Activated B cell treated with CpG ODN at 0.5 μM for 24 hours (primary cell): ENCODE measurements at places on chromosomes 2 and 18.

- no peak for DNase-seq
These were observed 77.9 kb downstream of the CABLES1 start for GRCh38 chr18:23213200-23213599.

- DNase-seq = no peak
These were observed 147.7 kb upstream of the PKDCC start for GRCh38 chr2:41900101-41900577.

GRCh38 chr2:239778042-239778851 lies 246.9 kb downstream of the NDUFA10 start:
- DNase-seq = no peak

- DNase-seq = no peak
These were observed 529.4 kb downstream of the CCDC85A start for GRCh38 chr2:56713161-56713676.

GRCh38 chr18:74876630-74877243 lies 279.1 kb downstream of the ZNF407 start:
- DNase-seq = no peak

DNA sequence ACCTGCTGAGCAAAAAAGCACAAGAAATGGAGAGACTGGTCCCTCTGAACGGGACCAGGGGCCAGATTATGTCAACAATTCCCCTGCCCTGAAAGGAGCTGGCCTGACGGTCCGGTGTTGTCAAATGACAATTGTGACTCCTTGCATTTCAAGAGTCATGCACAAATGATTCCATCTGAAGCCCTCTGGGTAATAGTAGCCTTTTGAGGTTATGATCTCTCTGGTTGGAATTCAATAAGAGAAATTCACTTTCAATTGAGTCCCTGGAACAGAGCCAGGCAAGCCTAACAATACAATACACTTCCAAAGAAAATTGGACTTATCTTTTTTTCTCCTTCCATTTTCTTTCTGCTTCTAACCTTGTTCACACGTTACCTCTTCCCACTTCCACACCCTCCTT lies 116.9 kb downstream of the C1D start:
- no peak for DNase-seq

DNA sequence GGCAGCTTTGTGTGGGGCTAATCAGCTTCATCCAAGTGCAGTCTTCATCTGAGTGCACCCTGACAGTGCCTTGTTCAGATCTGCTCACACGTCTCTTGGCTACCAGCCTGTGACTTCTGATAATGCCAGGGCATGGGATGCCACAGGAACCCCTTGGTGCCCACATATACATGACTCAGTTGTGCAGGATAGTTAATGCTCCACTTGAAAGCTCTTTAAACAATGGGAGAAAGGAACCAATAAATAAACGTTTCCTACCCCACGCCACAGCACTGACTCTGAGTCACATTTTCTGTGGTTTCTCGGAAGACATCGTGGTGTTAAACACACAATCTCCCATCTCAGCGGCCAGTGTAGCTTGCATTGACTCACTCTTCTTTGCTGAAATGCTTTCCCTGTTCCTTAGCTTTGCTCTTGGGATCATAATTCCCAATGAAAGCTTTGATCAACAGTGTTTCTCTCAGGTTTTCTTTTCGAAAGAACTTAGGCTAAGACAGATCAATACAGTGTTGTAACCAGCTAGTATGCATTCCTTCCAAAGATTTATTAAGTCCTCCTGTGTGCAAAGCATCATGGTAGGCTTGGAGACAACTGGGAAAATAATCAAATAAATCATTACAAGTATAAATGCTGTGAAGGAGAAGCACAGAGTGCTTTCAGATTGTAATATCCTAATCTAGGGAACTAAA lies 142.0 kb downstream of the COPS8 start:
- DNase-seq = no peak

- DNase-seq = no peak
These were observed 335.4 kb upstream of the VWC2L start for GRCh38 chr2:214075456-214075855.

GRCh38 chr2:54372361-54372760 lies 83.8 kb upstream of the SPTBN1 start:
- DNase-seq = no peak

DNA sequence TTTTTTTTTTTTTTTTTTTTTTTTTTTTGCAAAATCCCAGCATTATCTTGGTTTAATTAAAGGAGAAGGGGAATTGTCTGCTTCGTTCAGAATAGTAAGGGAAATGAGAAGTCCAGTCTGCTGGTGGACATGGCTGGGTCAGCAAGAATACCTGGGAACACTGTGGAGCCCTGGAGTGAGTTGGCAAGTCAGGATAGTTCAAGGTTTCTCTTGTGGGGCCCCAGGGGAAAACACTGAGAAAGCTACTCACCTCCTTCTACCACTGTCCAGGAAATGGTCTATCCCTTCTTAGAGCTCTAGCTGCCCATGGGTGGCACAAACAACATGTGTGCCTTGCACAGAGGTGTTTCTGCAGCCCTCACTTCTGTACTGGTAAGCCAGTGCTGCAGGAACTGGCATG lies 169.1 kb upstream of the SIX2 start:
- DNase-seq = no peak

GRCh38 chr2:68027959-68028358 lies 34.8 kb downstream of the C1D start:
- DNase-seq = no peak

- no peak for DNase-seq
These were observed 1.4 kb upstream of the CTNNA2 start for GRCh38 chr2:79511320-79511951.

DNA sequence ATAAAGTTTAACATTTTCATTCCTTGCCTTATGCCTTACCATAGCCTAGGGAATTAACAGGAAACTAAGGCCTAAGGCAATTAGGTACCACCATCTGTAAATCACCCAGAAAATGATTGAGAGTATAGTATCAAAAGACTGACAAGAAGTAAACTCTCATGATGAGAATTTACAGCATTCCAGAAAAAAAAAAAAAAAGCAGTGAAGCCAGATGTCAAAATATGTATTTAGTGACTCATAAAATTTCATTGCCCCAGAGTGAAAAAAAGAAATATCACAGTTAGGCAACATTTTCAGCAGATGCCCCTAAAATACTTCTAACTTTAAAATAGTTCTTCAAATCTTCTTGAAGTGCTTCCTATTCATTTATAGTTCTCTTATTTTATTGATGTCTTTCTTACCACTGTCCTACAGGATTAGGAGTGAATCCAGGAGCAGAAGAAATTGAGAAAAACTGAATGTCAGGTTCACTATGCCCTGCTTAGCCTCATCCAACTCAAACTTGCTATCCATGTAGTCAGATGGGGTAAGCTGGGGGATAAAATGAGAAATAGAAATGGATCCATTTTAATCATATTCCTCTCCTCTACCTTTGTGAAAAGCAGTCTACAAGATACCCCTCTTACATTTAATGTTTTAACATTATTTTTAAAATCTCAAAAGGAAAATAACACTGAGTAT lies 57.3 kb upstream of the TANK start:
- DNase-seq = no peak

DNA sequence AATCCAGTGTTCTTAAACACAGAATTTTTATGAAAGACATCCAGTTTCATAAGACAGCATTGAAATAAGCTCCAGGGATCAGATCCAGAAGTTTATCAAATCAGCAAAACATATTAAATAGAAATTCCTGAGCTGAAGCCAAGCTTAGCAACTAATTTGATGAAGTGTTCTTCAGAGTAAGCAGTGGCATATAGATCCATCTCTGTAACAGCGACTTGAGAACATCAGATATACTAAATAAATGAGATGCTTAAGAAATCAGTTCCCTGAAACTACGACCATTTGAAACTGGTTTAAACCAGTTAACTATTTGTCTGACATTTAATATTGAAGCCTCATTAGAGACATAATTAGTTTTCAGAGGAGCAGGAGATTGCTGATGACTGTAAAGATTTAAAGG lies 34.1 kb downstream of the PPP1R1C start:
- DNase-seq = no peak

GRCh38 chr2:169036736-169037440 lies 5.8 kb upstream of the ABCB11 start:
- DNase-seq = no peak

DNA sequence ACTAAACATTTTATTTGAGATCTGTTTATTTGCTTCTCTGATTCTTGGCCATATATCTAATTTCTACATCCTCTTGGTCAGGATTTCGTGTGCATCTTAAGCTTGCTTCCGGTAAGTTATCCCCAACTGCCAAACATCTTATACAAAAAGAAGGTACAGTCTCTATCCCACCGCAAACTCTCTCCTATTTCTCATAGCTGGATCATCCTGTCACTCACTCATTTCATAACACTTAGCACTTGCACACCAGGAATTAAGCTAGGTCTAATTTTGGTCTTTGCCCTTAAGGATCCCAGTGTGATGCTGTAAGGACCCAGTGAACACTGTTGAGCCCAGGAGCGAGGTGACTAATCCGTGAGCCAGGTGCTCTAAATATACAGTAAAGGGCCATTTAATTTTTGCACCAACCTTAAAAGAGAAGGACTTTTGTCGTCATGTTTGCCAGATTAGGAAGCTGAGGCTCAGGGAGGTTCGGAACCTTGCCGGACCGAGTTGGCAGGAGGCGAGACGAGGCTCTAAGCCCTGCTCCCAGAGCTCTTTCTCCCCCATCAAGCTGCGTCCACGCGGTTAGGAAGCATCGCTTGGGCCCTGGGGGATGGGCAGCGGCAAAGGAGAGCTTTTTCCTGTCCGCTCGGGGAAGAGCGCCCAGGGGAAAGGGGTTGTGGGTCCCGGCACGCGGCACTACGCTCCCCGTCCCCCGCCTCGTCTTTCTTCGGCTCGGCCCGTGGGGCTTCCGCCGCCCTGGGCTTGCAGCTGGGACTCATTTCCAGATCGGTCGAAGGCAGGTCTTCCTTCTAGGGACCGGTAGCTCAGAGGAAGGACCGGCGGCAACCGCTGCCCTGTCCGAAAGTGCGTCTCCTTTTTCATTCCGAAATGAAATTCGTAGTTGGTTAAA lies 4.1 kb upstream of the ITPRIPL1 start:
- DNase-seq = peak; percentile 34

DNA sequence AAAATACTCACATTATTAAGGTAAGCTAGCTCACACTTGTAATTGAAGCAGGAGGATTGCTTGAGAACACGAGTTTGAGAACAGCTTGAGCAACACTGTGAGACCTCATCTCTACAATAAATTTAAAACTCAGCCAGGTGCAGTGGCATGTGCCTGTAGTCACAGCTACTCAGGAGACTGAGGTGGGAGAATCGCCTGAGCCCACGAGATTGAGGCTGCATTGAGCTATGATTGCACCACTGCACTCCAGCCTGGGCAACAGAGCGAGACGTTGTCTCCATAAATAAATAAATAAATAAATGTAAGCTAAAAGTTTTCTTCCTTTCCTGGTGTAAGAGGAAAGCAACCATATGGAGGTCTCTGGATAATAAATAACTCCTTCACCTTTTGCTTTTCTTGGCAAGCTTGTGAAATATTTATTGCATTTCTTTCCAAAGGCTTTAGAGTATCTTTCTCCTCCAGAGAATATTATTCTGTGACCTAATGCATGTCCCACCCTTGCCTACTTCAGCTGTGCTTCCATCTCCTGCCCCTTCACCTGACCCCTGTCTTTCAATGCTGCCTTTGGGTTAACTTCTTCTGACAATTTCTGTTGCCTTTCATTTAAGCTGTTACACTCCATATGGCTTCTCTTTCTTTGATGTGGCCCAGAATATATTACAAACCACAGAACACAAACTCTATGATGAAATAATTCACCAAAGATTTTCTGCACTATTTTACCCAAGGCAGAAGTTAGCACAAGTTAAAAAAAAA lies 280.7 kb upstream of the RND3 start:
- DNase-seq = no peak

DNA sequence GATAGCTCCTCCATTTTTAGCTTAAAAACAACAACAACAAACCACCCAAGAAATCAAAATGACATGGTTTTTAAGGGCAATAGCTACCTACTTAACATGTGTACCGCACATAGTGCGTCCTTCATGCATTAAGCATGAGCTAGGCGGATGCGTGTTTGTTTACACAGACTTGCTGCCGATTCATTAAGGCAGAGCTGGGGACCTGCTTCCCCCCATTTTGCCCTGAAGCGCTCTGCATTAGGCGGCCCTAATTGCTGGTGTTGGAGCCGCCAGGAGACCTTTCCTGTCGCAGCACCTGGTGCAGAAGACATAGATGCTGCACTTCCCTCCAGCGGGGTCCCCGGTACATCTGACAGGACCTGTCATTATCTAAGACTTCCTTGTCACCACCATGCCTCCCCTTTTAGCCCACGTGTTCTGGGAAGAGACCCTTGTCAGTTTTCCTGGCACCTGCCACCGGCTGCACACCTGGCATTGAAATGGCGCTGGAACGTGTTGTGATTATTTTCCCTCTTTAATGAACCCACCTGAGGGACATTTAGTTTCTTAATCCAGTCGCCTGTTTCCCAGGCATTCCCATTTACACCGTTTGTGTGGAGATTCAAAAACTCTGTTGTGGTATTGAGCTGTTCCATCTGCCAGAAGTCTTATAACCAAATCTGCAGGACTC lies 261.1 kb upstream of the RAB12 start:
- no peak for DNase-seq

GRCh38 chr2:205957452-205958154 lies 128.4 kb downstream of the INO80D start:
- no peak for DNase-seq

- DNase-seq = no peak
These were observed 94.8 kb upstream of the EPAS1 start for GRCh38 chr2:46202453-46202852.

DNA sequence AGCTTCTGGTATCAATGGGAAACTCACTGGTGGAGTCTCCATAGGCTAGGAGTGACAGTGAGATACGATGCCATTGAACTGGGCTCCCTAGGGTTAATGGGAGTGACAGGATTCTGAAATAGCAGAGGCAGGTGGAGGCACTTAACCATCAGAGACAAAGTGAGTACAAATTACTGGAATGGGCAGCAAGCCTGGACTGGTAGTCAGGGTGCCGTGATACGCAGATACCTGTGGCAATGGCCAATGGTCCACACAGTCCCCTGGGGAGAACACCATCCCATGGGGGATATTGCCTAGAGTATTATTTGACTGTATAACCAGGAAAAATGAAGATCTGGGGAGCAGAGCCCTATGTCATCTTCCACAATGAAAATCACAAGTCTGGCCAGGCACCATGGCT lies 17.3 kb downstream of the CHCHD5 start:
- no peak for DNase-seq

DNA sequence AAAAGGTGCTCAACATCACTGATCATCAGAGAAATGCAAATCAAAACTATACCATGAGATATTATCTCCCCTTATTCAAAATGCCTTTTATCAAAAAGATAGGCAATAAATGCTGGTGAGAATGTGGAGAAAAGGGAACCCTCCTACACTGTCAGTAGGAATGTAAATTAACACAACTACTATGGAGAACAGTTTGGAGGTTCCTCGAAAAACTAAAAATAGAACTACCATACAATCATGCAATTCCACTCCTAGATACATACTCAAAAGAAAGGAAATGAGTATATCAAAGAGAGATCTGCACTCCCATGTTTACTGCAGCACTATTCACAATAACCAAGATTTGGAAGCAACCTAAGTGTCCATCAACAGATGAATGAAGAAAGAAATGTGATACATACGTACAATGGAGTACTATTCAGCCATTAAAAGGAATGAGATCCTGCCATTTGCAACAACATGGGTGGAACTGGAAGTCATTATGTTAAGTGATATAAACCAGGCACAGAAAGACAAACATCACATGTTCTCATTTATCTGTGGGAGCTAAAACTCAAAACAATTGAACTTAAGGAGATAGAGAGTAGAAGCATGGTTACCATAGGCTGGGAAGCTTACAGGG lies 63.8 kb downstream of the MAP4K3 start:
- no peak for DNase-seq
